ENCODE measurements at places on chromosomes 12 and 14.
A peak's percentile ranks its signal among the peaks of the same experiment; 100 is the strongest.

DNA sequence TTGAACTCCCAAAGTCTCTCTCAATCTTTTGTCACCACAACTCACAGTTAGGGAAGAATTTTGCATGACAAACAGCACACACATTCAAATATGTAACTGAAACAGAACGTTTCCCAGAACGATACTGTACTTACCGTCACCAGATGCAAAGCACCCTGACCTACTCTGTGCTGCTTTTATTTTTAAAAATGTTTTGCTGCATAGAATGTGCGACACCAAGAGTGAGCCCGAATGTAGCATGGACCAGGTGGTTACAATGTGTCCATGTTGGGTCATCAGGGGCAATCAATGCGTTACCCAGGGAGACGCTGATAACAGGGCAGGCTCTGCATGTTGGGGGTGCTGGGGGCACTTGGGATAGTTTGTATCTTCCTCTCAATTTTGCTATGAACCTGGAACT is 14.6 kb upstream of the EIF5 start:
- no peak for DNase-seq

GRCh38 chr12:25495331-25496097 is 57.6 kb downstream of the LMNTD1 start:
- DNase-seq: no peak

GRCh38 chr14:104392001-104392395 is 187.6 kb upstream of the C14orf180 start:
- DNase-seq: no peak

GRCh38 chr14:56846970-56847930 is 37.0 kb upstream of the OTX2 start:
- DNase-seq: no peak

DNA sequence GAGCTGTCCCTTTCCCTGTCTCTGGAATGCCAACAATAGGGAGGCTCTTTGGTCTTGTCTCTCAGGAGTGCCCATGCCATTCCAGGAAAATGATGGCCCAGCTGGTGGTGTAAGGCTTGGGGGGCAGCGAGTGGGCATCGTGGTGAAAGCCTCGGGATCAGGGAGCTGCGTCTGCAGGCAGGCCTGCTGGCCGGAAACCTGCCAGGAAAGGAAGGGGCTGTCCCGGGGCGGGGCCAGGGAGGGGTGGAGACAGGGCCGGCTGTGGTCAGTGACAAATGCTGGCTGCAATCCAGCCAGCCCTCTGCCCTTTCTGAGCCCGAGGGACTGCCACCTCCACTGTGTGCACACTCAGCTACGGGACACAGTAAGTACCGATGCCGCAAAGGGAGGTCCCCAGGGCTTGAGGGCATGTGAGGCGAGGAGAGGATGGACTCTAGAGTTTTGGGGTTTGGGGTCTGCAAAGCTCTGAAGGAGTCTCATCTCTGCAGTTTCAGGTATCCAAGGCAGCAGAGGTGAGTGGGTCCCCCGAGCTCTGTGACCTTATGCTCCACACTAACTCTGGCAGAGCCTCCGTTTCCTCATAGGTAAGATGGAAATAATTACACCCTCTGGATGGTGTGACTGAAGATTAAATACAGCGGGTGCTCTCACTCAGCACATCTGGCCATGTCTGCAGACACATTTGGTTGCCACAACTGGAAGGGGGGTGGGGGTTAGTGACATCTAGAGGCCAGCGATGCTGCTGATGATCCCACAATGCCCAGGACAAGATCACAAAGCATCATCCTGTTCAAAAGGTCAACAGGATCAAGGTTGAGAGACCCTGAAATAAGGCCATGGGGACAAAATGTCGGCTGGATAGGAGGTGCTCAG is at the start of gene SERPINA5:
Gene SERPINA5, plus strand, starts transcription at position 300 of the 873 bp plus-strand sequence. CDS start 5,937 bp downstream, outside the sequence.
- DNase-seq: no peak

DNA sequence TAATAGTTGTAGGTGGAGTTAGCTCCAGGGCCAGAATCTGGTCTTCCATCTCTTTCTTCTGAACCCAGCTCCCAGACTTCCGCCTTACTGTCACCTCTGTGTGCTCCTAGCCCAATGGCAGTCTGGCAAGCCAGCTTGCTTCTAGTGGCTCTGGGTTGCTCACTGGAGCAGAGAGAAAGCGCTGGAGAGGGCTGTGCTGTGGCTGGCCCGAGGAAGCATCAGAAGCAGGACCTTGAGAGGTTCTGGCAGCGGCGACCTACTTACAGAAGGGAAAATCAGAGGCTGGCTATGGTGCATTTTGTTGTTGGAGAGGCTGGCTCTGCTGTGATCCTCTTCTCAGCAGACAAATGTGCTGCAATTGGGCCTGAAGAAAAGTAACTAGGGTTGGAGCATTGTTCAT is 28.6 kb downstream of the KCNA5 start:
- DNase-seq: no peak

- DNase-seq: no peak
Observed at GRCh38 chr12:26007566-26007965, 49.1 kb downstream of the RASSF8 start.

DNA sequence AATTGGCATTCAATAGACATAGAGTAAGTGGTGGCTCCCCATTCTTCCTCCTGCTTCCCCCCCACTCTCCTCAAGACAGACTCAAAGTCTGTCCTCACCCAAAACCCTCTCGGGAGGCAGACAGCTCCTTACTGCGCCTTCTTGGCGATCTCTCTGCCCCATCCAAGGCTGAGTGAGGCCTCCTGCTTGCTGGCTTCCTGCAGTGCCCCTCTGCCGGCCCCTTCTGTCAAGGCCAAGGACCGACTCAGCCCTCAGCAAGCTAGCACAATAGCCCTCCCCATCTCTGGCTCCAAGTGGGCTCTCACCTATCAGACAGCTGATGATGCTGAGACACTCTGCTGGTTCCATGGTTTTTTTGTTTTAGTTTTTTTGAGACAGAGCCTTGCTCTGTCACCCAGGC is 62.5 kb upstream of the DLK1 start:
- DNase-seq: no peak

- DNase-seq: no peak
Observed at GRCh38 chr12:105832806-105833205, 305.9 kb downstream of the NUAK1 start.

GRCh38 chr12:64193931-64194330 is 28.2 kb downstream of the KICS2 start:
- DNase-seq: no peak

GRCh38 chr12:6461401-6462233 is 8.9 kb downstream of the VAMP1 start:
- peak; percentile 58 for DNase-seq

DNA sequence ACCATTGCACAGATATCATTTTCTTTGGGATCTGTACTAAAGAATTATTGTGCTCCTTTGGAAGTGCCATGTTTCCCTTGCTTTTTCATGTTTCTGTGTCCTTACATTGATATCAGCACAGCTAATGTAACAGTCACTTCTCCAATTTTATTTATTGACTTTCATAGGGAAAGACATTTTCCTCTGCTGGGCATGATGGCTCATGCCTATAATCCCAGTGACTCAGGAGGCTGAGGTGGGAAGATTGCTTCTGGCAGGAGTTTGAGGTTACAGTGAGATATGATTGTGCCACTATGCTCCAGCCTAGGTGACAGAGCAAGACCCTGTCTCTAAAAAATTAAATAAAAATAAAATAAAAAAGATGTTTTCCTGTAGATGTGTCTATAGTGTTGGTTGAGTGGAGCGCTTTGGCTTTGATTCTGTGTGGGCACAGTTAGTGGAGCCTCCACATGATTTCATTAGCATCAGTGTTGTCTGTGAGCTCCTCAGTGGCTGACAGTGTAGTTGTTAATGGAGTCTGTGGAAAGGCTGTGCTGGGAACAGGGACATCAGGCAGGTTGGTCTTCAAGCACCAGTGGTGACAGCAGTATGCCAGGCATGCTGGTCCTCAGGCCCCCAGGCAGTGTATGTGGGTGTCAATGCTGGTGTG is 7.4 kb downstream of the OAS2 start:
- DNase-seq: no peak

DNA sequence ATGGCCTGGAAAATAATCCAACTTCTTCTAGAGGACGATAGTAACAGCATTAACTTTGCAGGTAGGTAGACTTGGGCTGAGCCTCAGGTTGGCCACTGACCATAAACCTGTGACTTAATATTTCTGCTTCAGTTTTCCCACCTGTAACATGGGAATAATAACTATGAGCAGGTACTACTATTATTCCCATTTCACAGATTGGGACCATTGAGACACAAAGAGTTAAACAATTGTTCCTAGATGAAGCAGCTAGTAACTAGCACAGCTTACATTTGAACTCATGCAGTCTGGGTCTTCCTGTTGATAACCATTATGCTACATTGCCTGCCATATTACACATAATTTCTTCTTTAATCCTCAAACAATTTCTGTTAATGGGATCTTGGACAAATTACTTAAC is 217.7 kb downstream of the NUAK1 start:
- DNase-seq: no peak

All from activated T-helper 1 cell treated with anti-CD3 and anti-CD28 coated beads, Interleukin-2, amount 50 U/mL, for 16 hours (primary cell).